Small intestine (tissue), 16 donors: ENCODE measurements at places on chromosomes 3 and 15.

- no peak for DNase-seq
- H3K36me3 ChIP-seq: no peaks in the 10 kb centered on the region
- no peaks in the 10 kb centered on the region for H3K4me1 ChIP-seq
These were observed 267.7 kb downstream of the ZBTB20 start for GRCh38 chr3:114879059-114880031.

- no peak overlapping the region for H3K27ac ChIP-seq
- no peaks in the 10 kb centered on the region for H3K4me1 ChIP-seq
- peaks cover 34% of the 10 kb centered on the region for H3K36me3 ChIP-seq
- no peak overlapping the region for H3K4me3 ChIP-seq
- H3K27me3 ChIP-seq: no peaks in the 10 kb centered on the region
These were observed 37.6 kb upstream of the SFMBT1 start for GRCh38 chr3:53083521-53083920.

GRCh38 chr3:8987645-8988383, 24.5 kb upstream of the RAD18 start:
- H3K27me3 ChIP-seq: no peaks in the 10 kb centered on the region
- peak; percentile 28 for DNase-seq
- H3K4me3 ChIP-seq: no peak overlapping the region
- no peaks in the 10 kb centered on the region for H3K36me3 ChIP-seq

- no peak overlapping the region for H3K4me3 ChIP-seq
- no peaks in the 10 kb centered on the region for H3K27me3 ChIP-seq
- H3K36me3 ChIP-seq: peaks cover 9% of the 10 kb centered on the region
- no peaks in the 10 kb centered on the region for H3K4me1 ChIP-seq
These were observed 64.4 kb upstream of the CRTC3 start for GRCh38 chr15:90465140-90465929.

DNA sequence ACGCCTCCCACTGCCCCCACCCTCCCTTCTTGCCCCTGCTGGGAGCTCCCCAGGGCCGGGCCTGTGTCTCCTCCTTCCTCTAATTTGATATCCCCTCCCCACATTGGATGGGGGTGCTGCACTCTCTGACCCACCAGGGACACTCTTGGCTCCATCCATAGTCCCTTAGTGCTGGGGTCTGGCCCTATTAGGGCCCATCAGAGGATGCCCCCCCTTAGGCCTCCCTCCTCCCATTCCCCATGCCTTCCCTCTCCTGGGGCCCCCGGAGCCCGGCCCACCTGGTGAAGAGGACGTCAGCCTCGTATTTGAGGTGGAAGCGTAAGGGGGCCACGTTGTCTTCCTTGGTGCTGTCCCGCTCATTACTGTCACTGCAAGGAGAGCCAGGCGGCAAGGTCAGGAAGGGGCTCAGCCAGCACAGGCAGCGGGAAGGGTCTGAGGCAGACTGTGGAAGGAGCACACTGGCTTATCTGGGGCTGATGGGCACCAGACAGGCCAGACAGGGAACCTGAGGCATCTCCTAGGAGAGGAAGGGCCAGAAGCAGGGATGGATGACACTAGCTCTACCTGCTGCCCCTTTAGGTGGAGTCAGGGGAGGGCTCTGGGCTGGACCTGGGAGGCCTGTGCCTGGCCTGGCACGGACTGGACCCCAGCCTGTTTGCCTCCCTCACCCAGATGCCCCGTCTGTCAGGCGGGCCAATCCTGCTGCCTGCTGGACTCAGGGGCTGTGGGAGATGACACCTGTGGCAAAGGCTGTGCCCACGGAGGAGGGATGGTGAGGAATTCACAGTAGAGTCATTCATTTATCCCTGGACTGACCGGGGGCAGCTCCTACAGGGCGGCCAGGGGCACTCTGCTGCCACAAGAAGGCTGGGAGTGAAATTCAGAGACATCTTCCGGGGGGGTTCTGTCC, 36.2 kb downstream of the FEM1B start:
- H3K4me1 ChIP-seq: no peaks in the 10 kb centered on the region
- peaks cover 2% of the 10 kb centered on the region for H3K36me3 ChIP-seq
- DNase-seq: no peak
- H3K4me3 ChIP-seq: no peak overlapping the region
- H3K27ac ChIP-seq: no peak overlapping the region

GRCh38 chr3:13346481-13347389, 73.4 kb downstream of the NUP210 start:
- H3K4me3 ChIP-seq: no peak overlapping the region
- H3K27me3 ChIP-seq: no peaks in the 10 kb centered on the region
- DNase-seq: peak; percentile 8
- no peak overlapping the region for H3K27ac ChIP-seq

DNA sequence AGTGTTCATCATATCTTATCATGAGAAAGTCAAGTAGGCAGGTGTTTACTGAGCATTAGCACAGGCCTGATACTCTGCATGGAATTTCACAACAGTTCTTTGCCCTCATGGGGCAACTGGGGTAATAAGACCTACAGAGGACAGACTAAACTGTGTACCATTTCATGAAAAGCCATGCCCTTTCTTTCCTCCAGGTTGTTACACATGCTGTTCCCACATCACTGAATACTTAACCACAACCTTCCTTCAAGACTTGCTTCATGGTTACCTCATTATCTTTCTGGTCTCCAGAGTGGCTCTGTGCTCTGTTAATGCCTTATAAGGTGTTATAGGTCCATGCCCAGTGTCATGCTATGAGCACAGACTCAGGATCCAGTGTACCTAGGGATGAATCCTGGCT, 28.2 kb upstream of the RSL24D1 start:
- peak; percentile 85 for DNase-seq
- H3K4me1 ChIP-seq: no peaks in the 10 kb centered on the region
- no peaks in the 10 kb centered on the region for H3K27me3 ChIP-seq
- H3K27ac ChIP-seq: no peak overlapping the region

DNA sequence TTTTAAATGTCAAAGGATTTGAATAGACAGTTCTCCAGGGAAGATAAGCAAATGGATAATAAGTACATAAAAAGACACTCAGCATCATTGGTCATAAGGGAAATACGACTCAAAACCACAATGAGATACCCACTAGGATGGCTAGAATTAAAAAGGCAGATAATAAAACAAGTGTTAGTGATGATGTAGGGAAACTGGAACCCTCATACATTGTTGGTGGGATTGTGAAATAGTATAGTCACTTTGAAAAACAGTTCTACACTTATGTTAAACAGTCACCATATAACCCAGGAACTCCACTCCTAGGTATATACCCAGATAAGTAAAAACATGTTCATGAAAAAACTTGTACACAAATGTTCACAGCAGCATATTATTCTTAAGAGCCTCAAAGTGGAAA, 72.5 kb downstream of the GPR156 start:
- H3K36me3 ChIP-seq: no peaks in the 10 kb centered on the region
- no peak overlapping the region for H3K27ac ChIP-seq
- no peaks in the 10 kb centered on the region for H3K4me1 ChIP-seq

GRCh38 chr15:92473756-92474155, 80.1 kb downstream of the ST8SIA2 start:
- no peak overlapping the region for H3K27ac ChIP-seq
- H3K36me3 ChIP-seq: no peaks in the 10 kb centered on the region
- no peak for DNase-seq
- no peaks in the 10 kb centered on the region for H3K4me1 ChIP-seq
- peaks cover 2% of the 10 kb centered on the region for H3K27me3 ChIP-seq
- H3K4me3 ChIP-seq: no peak overlapping the region

- no peaks in the 10 kb centered on the region for H3K36me3 ChIP-seq
- no peak for DNase-seq
- no peaks in the 10 kb centered on the region for H3K4me1 ChIP-seq
- H3K27ac ChIP-seq: no peak overlapping the region
- H3K27me3 ChIP-seq: no peaks in the 10 kb centered on the region
These were observed 98.4 kb upstream of the THBS1 start for GRCh38 chr15:39482459-39482858.

DNA sequence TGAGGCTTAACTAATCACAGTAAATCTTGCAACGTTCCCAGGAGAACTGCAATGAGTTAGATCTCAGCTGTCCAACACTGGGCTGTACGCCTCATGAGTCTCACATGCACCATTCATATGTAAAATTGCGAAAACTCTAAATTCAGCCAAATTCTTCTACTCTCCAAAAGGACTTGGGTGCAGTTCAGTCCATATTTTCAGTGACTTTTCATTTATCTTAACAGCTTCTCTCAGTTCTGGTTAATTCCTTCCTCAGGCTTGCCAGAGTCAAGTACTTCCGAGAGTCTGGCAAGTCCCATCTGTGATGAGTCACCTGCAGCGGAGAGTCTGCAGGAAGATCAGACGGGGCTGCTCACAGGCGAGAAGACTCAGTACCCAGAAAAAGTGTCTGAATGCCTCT, 11.5 kb downstream of the CCDC80 start:
- DNase-seq: no peak
- no peak overlapping the region for H3K4me3 ChIP-seq
- H3K27ac ChIP-seq: no peak overlapping the region

- no peak overlapping the region for H3K4me3 ChIP-seq
- peaks cover 43% of the 10 kb centered on the region for H3K4me1 ChIP-seq
- no peaks in the 10 kb centered on the region for H3K36me3 ChIP-seq
- H3K27ac ChIP-seq: peak overlapping the region; percentile 72
- H3K27me3 ChIP-seq: no peaks in the 10 kb centered on the region
- DNase-seq: no peak
These were observed 6.9 kb downstream of the PLXND1 start for GRCh38 chr3:129599607-129600006.

GRCh38 chr3:143450632-143451031, 331.1 kb downstream of the CHST2 start:
- no peak overlapping the region for H3K4me3 ChIP-seq
- H3K27me3 ChIP-seq: no peaks in the 10 kb centered on the region
- no peak overlapping the region for H3K27ac ChIP-seq
- no peak for DNase-seq
- no peaks in the 10 kb centered on the region for H3K4me1 ChIP-seq
- H3K36me3 ChIP-seq: no peaks in the 10 kb centered on the region

GRCh38 chr15:89087161-89087829, 961 bp upstream of the ABHD2 start:
- no peak for DNase-seq
- H3K27me3 ChIP-seq: no peaks in the 10 kb centered on the region
- H3K36me3 ChIP-seq: peaks cover 5% of the 10 kb centered on the region
- peak overlapping the region; percentile 97 for H3K27ac ChIP-seq

DNA sequence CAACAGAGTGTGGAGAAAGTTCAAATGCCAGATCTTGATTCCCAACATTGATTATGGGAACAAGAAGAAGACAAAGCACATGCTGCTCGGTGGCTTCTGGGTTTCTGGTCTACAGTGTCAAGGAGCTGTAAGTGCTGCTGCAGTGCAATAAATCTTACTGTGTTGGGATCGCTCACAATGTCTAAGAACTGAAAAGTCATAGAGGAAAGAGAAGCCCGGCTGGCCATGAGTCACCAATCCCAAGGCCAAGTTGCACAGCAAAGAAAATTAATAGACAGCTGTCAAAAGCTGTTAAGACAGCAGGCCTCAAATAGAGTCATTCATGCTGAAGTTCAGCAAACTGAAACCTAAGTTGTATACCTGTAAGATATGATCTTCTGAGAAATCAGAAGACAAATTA, 33.2 kb upstream of the SPPL2A start:
- peak; percentile 68 for DNase-seq
- H3K36me3 ChIP-seq: no peaks in the 10 kb centered on the region
- H3K4me1 ChIP-seq: no peaks in the 10 kb centered on the region
- H3K27ac ChIP-seq: peak overlapping the region; percentile 29
- H3K4me3 ChIP-seq: no peak overlapping the region

- H3K27me3 ChIP-seq: no peaks in the 10 kb centered on the region
- no peak overlapping the region for H3K27ac ChIP-seq
- H3K36me3 ChIP-seq: no peaks in the 10 kb centered on the region
These were observed 92.7 kb upstream of the CFAP20DC start for GRCh38 chr3:59142556-59142955.

DNA sequence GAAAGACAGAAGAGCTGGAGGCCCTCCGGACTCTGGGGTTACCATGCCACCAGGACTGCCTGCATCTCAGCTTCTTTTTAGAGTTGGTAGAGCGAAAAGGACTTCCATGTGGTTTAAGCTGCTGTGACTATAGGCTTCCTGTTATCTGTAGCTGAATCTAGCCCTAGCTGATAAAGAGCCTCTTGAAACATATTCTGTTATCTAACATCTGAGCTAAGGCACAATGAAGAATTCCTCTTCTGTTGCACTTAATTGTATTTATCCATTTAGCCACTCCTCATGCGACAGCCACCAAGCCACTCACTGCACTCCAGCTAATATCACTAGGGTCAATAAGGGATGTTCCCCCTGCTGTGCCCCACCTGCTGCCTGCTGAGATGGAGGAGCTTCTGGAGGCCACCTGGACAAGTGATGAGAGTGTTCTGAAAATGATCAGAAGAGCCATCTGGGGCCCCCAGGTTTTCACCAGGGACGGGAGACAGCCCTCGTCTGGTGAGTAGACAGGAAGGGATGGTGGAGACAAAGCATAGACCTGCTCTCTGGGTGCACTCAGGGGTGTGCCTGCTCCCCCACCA, 94.6 kb upstream of the PLXNA1 start:
- H3K4me3 ChIP-seq: no peak overlapping the region
- no peak overlapping the region for H3K27ac ChIP-seq
- H3K36me3 ChIP-seq: no peaks in the 10 kb centered on the region

DNA sequence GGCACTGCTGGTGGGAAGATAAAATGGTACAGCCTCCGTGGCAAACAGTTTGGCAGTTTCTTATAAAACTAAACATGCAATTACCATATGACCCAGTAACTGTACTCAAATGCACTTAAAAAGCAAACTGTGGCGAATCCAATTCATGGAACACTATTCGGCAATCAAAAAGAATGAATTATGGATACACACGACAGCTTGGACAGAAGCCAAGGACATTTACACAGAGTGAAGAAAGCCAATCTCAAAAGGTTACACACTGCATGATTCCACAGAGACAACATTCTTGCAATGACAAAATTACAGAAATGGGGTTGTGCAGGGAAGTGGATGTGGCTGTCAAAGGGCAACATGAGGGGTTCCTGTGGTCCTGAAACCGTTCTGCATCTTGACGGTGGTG, 122.1 kb upstream of the IQSEC1 start:
- H3K27ac ChIP-seq: no peak overlapping the region
- no peak for DNase-seq
- no peak overlapping the region for H3K4me3 ChIP-seq
- H3K4me1 ChIP-seq: no peaks in the 10 kb centered on the region

DNA sequence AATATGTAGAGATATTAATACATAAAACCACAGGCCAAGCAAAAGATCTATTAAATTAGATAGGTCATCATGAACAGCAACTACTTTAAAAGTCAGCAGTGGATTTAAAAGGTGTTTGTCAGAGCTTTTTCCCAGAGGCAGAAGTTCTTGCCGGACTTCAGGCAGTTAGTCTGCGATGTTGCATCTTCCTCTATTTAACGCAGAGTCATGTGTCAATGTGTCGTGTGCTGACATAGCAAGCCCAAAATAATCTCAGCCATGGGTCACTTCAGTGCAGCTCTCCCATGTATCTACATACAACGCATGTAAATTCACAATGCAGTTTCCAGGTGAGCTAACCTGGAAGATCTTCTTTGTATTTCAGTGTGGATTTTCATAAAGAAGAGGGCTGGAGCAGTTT, 8.0 kb upstream of the TMEM212 start:
- H3K36me3 ChIP-seq: no peaks in the 10 kb centered on the region
- no peak overlapping the region for H3K27ac ChIP-seq
- H3K27me3 ChIP-seq: no peaks in the 10 kb centered on the region
- no peak overlapping the region for H3K4me3 ChIP-seq
